ENCODE measurements at places on chromosomes 3 and 15. TPM values are rescaled to one million over a fixed set of nuclear protein-coding genes. Genes with fewer than 3 reads are reported as not detected.

DNA sequence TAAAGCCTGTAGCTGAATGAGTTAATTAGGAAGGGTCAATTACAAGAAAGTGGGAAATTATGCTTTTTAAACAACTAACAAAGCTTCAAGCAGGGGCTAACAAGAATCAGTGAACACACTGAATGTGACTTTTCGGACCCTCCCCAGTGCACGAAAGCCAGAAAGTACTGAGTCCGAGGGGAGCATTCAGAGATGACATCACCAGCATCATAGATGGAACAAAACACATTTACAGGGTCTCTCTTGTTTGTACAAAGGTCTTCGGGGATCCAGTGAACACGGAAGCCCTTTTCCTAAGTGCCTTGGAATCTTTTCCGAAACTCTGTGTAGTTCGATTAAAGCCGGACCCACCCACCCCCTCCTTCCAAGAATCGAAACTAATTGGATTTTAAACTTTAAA, 829 bp downstream of the DCP1A start:
- DNase-seq: no peak

- no peak for DNase-seq
These were observed 475.6 kb downstream of the FOXP1 start for GRCh38 chr3:71107926-71108325.

DNA sequence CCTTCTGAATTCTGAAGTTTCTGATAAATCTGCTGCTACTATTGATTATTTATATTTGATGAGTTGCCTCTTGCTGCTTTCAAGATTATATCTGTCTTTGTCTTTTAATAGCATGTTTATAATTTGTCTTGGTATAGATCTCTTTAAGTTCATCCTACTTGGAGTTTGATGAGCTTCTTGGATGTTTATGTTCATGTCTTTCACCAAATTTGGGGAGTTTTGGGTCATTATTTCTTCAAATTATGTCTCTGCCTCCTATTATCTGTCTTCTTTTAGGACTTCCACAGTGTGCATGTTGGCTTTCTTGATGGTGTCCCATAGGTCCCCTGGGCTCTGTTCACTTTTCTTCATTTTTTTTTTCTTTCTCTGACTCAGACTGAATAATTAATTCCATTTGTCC, 32.3 kb upstream of the EDEM1 start:
- DNase-seq: no peak

DNA sequence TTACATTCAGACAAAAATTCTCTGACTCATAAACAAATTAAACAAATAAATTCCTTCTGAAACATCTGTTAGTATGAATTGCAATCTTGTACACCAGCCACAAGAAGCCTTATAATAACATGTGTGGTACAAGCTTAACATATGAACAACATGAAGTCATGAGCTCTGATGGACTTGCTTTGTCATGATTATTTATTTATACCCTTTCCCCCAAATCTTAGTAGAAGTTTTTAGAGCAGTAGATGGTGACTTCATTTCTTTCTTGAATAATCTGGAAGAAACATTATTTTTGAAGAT, 633.4 kb downstream of the EPHA3 start:
- no peak for DNase-seq

Gene POLQ
- 0.72 TPM for total RNA-seq

Gene CCNDBP1
- total RNA-seq: 111 TPM

Gene CLDN16
- total RNA-seq: not detected
